A673 (cell line): ENCODE measurements at places on chromosomes 3 and 15. TPM values are rescaled to one million over a fixed set of nuclear protein-coding genes. Genes with fewer than 3 reads are reported as not detected.

RHOV gene
- 1.6 TPM in 2 replicates for total RNA-seq

CPNE9 gene
- total RNA-seq = not detected in 2 replicates

SLC15A2 gene
- 18.2 and 33.3 TPM in 2 replicates for total RNA-seq

FXR1 gene
- 219 and 233 TPM in 2 replicates for total RNA-seq

RBPMS2 gene
- 2.9 and 4.9 TPM in 2 replicates for total RNA-seq

ZBTB20 gene
- total RNA-seq = 13.5 and 14.9 TPM in 2 replicates

OR5K3 gene
- not detected in 2 replicates for total RNA-seq

HIGD1A gene
- 40.9 and 50.6 TPM in 2 replicates for total RNA-seq

IVD gene
- 51.8 and 62.0 TPM in 2 replicates for total RNA-seq

CD80 gene
- total RNA-seq = not detected in 2 replicates

DNA sequence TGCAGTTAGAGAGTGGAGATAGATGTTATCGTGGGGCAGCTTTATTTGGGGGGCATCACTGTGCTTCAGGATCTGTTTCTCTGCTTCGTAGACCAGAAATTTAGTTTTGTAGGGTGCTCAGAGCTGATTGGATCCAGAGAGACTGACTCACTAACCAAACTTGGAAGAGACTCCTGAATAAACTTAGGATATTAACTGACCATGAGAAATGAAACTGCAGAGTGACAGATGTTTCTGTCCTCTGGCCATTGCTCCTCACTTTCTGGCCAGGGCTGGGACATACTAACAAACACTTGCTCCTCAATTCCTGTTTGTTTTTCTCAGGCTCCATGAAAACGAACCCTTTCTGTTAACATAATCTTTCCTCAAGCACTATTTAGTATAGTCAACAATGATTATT, 4.3 kb downstream of the ZNF592 start:
- H3K27me3 ChIP-seq = no peaks in the 10 kb centered on the region
- no peak for DNase-seq
- H3K4me3 ChIP-seq = no peak overlapping the region

DNA sequence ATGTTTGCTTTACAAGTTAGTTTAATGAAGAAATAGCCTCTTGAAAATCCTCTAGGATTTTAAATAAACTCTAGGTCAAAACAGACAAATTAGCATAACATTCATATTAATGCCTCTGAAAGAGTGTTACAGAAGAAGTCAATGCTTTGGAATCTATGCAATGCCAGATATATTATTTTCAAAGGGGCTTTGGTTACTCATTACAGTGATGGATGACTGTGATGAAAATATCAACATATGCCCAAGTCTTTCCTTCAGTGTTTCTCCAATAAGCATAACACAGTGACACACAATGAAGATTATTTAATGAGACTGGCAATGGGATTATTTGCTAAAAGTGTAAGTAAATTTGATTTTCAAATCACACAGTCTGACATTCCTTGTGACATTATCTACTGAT, 1247.2 kb downstream of the ROBO2 start:
- no peaks in the 10 kb centered on the region for H3K36me3 ChIP-seq
- no peak for DNase-seq
- H3K27me3 ChIP-seq = no peaks in the 10 kb centered on the region
- H3K4me3 ChIP-seq = no peak overlapping the region
- peaks cover 21% of the 10 kb centered on the region for H3K4me1 ChIP-seq

DNA sequence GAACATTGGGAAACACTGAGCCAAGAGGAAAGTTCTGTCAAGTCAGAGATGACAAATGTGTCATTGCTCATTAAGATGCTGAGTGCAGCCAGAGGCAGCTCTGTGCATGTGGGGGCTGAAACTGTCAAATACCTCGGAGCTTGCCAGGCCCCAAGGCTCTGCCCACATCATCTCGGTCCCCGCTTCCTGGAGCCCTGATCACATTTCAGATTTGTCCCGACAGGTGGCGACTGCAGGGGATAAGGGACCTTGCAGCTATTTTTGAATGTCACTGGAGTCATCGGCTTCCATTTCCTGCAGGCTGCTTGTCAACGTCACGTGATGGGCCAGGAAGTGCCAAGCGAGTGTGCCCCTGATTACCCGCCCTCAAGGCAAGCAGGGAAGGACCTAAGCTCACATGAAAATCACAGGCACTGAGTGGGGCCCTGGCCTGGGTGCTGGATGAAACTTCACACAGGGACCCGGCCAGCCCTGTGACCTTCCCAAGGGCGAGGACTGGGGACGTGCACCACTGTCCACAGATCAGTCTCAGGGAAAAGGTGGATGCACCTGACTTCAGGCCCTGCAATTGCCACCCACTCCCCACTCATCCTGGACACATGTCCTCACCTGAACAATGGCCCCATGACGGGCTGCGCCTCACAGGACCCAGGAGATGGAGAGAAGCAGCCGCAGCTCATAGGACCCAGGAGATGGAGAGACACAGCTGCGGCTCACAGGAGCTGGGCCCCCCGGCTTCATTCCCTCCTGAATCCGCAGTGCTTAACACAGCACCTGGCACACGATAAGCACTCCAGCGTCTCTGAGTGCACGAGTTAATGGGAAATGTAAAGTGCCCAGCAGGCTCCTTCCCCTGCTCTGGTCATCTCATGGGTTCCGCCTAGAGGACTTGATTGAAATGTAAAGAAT, 73.4 kb downstream of the NUP210 start:
- peak; percentile 42 for DNase-seq
- peak overlapping the region; percentile 56 for H3K27ac ChIP-seq
- H3K4me1 ChIP-seq = peaks cover 8% of the 10 kb centered on the region
- no peaks in the 10 kb centered on the region for H3K36me3 ChIP-seq
- no peak overlapping the region for H3K4me3 ChIP-seq

GRCh38 chr3:77807312-77807711, 767.4 kb downstream of the ROBO2 start:
- H3K4me3 ChIP-seq = no peak overlapping the region
- no peak overlapping the region for H3K27ac ChIP-seq
- H3K4me1 ChIP-seq = no peaks in the 10 kb centered on the region
- no peaks in the 10 kb centered on the region for H3K27me3 ChIP-seq
- no peaks in the 10 kb centered on the region for H3K36me3 ChIP-seq

DNA sequence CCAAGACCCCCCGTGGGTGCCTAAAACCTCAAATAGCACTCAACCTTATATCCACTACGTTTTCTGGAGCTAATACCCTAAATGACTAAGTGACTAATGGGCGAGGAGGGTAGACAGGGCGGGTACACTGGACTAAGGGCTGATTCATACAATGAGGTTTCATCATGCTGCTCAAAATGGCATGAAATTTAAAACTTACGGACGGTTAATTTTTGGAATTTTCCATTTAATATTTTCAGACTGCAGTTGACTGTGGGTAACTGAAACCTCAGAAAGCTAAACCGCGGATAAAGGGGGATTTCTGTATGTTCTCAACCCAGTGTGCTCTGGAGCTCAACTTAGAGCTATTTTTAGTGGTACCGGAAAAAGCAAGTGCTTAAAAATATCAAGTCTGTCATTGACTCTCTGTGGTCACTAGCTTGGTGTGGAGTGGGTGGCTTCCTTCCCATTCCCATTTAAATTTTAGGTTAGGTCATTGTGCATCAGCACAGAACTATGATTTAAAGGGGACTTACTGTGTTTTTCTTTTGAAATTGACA, 72.9 kb downstream of the LRRC28 start:
- no peaks in the 10 kb centered on the region for H3K27me3 ChIP-seq
- no peaks in the 10 kb centered on the region for H3K4me1 ChIP-seq
- H3K27ac ChIP-seq = no peak overlapping the region
- H3K36me3 ChIP-seq = no peaks in the 10 kb centered on the region
- DNase-seq = peak; percentile 59

GRCh38 chr3:159818997-159819500, 169.6 kb upstream of the IL12A start:
- H3K27me3 ChIP-seq = no peaks in the 10 kb centered on the region
- H3K4me3 ChIP-seq = no peak overlapping the region
- H3K36me3 ChIP-seq = no peaks in the 10 kb centered on the region
- no peaks in the 10 kb centered on the region for H3K4me1 ChIP-seq
- DNase-seq = no peak

GRCh38 chr3:29143151-29143550, 137.7 kb upstream of the RBMS3 start:
- no peaks in the 10 kb centered on the region for H3K36me3 ChIP-seq
- no peak overlapping the region for H3K4me3 ChIP-seq
- H3K27me3 ChIP-seq = no peaks in the 10 kb centered on the region
- H3K27ac ChIP-seq = no peak overlapping the region
- DNase-seq = no peak
- H3K4me1 ChIP-seq = peaks cover 25% of the 10 kb centered on the region

GRCh38 chr3:151096716-151097115, 11.3 kb downstream of the MED12L start:
- H3K36me3 ChIP-seq = no peaks in the 10 kb centered on the region
- H3K27me3 ChIP-seq = peaks cover 31% of the 10 kb centered on the region
- H3K4me1 ChIP-seq = no peaks in the 10 kb centered on the region
- H3K27ac ChIP-seq = no peak overlapping the region

- no peak for DNase-seq
- H3K27ac ChIP-seq = no peak overlapping the region
- H3K4me1 ChIP-seq = no peaks in the 10 kb centered on the region
- no peaks in the 10 kb centered on the region for H3K27me3 ChIP-seq
- H3K4me3 ChIP-seq = no peak overlapping the region
Observed at GRCh38 chr3:56775838-56776555, 25.8 kb downstream of the ARHGEF3 start.

DNA sequence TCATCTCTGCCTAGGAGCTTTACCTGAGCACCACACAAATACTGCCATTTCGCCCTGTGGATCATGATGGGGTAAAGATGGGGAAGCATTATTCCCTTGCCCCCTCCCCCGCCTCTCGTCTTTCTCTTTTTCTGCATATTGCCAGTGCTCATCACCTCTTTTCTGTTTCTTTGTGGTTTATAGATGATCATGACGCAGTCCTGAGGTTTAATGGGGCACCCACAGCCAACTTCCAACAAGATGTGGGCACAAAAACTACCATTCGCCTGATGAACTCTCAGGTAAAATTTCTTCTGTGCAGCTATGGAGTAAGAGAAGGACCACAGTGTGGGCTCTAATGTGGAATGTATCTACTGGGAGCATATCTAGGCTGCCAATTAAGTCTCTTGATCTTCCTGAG, 88.2 kb downstream of the RPL39L start:
- H3K4me3 ChIP-seq = no peak overlapping the region
- peaks cover 14% of the 10 kb centered on the region for H3K36me3 ChIP-seq
- H3K4me1 ChIP-seq = no peaks in the 10 kb centered on the region
- no peak for DNase-seq
- H3K27ac ChIP-seq = no peak overlapping the region

- no peak overlapping the region for H3K4me3 ChIP-seq
- DNase-seq = no peak
- H3K27ac ChIP-seq = no peak overlapping the region
- no peaks in the 10 kb centered on the region for H3K36me3 ChIP-seq
- H3K4me1 ChIP-seq = peaks cover 8% of the 10 kb centered on the region
Observed at GRCh38 chr15:48636511-48636910, 9.0 kb downstream of the FBN1 start.

- peaks cover 4% of the 10 kb centered on the region for H3K27me3 ChIP-seq
- no peak overlapping the region for H3K27ac ChIP-seq
- H3K4me3 ChIP-seq = no peak overlapping the region
- no peaks in the 10 kb centered on the region for H3K36me3 ChIP-seq
- H3K4me1 ChIP-seq = no peaks in the 10 kb centered on the region
Observed at GRCh38 chr15:83692746-83693581, 39.0 kb downstream of the ADAMTSL3 start.

DNA sequence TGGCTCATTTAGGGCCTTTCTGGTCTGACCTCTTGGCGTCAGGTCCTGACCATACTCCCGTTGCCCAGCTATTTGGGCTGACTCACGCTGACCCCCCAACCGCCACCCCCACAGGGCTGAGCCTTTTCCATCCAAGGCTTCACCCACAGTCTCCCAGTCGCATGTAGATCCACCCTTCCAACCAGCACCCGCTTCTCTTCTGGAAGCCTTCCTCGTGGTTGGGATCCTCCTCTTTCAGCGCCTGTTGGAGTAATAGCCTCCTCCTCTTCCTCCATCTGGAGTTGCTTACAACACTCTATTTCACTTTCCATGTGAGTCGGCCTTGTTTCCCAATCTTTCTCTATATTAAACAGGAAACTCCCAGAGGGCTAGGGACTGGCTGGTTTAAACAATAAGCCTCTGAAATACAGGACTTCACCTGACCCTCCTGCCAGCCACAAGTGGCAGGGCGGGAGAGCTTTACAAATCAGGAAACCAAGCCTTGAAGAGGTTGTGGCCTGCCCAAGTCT, 2.1 kb upstream of the ALAS1 start:
- H3K27ac ChIP-seq = no peak overlapping the region
- DNase-seq = no peak
- H3K36me3 ChIP-seq = peaks cover 8% of the 10 kb centered on the region
- H3K27me3 ChIP-seq = no peaks in the 10 kb centered on the region

DNA sequence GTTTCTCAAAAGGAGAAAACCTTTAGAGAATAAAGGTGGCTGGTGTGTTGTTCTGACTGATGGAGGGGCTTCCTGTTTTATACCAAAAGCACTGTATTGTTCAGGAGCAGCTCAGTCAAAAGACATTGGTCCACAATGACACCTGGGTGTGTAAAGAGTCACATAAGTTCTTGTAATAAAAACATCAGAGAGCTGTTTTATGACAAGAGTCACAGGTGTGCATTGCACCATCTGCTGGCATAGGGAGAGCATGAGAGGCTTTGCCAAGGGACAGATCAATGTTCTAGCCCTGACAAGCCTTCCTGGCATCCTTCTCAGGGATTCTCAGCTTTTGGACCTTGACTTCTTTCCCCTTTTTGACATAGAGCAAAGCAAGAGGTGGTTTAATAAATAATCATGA, 20.4 kb downstream of the ARPP21 start:
- H3K4me1 ChIP-seq = peaks cover 16% of the 10 kb centered on the region
- no peak overlapping the region for H3K27ac ChIP-seq
- H3K4me3 ChIP-seq = no peak overlapping the region
- no peaks in the 10 kb centered on the region for H3K36me3 ChIP-seq

DNA sequence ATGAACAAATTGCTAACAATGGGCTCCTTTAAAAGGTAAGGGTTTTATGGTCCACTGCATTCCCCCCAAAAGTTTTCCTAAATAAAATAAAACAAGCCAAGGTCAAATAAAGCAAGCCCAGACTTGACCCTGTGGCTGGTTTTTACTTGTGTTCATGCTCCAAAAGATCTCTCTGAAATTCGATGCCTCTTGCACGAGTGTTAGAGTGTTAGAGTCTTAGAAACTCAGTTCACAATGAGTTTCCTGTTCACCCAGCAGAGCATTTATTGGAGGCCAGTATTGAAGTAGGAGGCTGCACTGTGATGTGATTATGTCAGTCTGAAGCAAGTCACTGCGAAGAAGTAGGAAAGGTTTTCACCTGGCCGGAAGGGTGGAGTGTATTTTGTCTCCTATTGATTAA, 59.9 kb upstream of the LRTM1 start:
- no peaks in the 10 kb centered on the region for H3K36me3 ChIP-seq
- H3K27me3 ChIP-seq = no peaks in the 10 kb centered on the region
- no peak for DNase-seq
- no peaks in the 10 kb centered on the region for H3K4me1 ChIP-seq
- H3K4me3 ChIP-seq = no peak overlapping the region
